ENCODE measurements at places on chromosomes 2 and 18.

GRCh38 chr2:41954304-41955291, 93.2 kb upstream of the PKDCC start:
- DNase-seq, result no peak

DNA sequence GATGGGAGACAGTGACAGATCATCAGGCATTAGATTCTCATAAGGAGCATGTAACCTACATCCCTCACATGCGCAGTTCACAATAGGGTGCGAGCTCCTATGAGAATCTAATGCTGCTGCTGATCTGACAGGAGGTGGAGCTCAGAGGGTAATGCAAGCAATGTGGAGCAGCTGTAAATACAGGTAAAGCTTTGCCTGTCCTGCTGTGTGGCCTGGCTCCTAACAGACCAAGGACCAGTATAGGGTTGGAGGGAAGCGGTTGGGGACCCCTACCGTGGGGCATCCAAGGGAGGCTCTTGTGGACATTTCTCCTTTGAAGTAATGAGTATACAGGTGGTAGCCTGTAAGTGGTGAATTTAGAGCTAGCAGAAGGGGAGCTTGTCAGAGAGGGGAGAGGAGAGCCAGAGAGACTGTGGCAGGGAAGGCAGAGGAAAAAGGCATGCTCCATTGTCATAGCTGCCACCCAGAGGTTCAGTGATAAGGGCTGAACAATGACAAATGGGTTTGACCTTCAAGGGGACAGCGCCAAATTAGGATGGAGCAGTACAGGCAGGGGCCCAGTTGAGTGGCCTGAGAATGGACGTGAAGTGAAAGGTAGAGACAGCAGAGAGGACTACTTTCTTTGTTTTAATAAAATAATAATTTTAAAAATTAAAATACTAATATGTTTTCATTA, 15.2 kb upstream of the TMBIM1 start:
- no peak for DNase-seq

DNA sequence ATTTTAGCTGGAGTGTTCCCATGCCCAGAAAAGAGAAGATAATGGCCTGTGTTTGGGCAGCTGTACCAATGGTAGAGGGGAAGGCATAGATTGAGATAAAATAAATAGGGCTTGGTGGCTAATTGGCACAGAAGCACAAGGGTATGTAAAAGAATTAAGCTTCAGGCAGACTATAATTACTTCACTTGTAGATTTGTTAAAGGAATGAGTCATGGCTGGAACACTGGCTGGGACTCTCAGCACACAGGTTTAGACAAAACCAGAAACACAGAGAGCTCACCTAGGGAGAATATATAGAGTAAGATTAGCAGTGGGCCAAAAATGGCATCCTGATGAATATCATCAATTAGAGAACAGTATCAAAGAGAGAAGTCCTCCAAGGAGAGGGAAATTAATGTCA, 198.3 kb upstream of the FIGN start:
- DNase-seq, result no peak

DNA sequence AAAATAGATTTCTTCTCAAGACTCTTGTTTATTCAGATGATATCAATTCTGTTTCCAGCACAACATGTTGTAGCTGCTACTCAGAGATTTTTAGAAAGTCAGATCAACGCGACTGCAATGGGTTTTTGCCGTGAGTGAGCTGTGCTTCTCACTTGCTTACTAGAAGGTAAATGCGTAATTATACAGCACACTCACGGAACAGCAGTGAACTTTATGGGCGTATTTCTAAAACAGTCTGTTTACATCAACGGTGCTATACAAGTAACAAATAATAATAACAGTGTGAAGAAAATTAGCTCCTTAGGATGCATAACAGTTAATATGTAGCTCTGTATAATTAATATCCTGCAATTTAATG, 533.6 kb downstream of the RNF144A start:
- DNase-seq, result no peak

DNA sequence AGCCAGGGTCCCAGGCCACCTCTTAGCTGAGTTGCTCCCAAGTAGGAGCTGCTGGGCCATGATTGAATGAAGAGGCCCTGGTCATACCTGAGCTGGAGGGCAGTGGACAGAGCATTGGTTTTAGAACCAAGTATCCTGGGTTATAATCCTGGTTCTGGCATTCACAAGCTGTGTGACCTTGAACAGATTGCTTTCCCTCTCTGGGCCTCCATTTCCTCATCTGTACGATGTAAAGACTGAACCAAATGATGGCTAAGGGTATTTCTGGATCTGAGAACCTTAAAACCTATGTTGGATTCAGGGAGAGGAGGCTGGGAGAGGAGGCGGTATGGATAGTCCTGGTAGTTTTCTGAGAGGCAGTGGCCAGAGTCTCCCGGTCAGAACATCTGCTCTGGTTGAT, 31.0 kb downstream of the KCNK3 start:
- DNase-seq, result no peak

- no peak for DNase-seq
Measured at GRCh38 chr2:224796695-224797305, 80.6 kb upstream of the CCDC195 start.

DNA sequence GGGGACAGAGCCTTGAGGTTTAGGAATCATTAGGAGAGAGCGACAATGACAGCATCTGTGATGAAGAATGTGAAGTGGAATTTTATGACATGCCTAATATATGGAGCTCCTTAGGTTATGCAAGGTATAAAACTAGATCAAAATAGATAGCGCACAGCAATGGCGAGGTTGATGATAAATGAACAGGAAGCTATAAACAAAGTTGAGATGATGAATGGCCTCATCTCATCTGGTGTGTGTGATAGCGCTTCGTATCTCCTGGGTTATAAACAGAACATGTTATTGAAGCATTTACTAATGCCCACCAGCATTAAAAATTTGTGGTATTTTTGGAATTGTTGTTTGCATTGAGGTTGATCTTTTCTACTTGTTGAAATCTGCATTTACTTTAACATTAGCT, 231.5 kb downstream of the LTBP1 start:
- DNase-seq, result no peak

- no peak for DNase-seq
Measured at GRCh38 chr2:166239548-166239947, 111.7 kb upstream of the SCN1A start.

DNA sequence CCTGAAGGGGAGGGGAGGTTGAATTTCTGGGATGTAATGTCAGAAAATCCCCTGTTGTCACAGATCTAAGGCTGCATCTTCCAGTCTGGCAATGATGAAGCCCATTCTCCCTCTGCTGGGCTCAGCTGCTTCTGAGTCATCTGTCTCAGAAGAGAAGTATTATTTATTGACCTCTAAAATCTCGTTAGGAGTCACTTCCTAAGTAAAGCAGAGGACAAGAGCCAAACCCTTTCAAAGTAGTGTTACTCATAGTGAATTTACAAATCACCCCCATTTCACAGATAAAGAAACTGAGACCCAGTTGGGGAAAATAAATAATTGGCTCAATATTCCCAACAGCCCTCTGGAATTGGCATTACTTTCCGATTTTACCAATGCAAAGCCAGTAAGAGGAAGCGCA, 167.3 kb upstream of the SKOR2 start:
- DNase-seq, result no peak

GRCh38 chr2:3465844-3466481, 53.4 kb downstream of the ADI1 start:
- no peak for DNase-seq

DNA sequence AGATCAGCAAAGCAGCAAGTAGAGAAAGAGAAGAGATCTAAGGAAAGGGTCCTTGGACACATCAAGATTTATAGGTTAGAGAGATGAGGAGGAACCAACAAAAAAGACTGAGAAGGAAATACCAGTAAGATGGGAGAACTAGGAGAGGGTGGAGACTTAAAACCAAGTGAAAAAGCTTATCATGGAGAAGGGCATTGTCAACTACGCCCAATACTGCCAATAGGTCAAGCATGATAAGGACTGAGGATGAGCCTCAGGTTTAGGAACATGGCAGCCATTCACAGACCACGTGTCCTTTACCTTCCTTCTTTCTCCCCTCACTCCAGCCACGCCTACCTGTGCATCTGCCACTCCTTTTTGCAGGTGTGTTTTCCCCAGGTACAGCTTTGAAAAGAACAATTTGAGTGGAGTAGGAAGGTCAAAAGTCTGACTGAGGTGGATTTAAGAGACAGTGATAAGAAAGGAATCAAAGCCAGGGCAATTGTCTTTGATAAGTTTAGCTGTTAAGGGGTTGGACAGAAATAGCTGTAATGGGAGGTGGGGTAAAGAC, 238.7 kb downstream of the STK39 start:
- DNase-seq, result no peak

GRCh38 chr18:60910534-60910933, 422.7 kb upstream of the CDH20 start:
- DNase-seq, result no peak

DNA sequence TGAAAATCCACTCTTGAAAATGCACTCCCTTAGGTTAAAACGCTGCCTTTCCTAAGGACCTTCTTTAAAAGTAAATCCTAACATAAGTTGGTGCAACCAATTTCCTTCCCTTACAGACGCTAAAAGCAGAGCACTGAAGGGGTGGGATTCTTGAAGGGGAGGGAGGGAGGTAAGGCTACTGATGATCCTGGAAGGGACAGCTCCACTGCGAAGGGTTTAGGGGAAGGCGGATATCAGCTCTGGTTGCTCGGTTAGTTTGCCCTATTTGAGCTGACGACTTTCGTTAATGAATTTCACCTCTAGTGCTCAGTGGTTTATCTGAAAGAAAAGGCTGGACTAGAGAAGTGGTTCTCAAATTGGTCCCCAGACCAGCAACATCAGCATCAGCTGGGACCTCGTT, 49.7 kb upstream of the SIGLEC15 start:
- no peak for DNase-seq

GRCh38 chr18:148841-149240, 9.5 kb upstream of the USP14 start:
- DNase-seq, result no peak

- DNase-seq, result no peak
Measured at GRCh38 chr2:146989741-146990140, 855.1 kb upstream of the ACVR2A start.

GRCh38 chr2:149027590-149028250, 10.8 kb upstream of the LYPD6B start:
- no peak for DNase-seq

DNA sequence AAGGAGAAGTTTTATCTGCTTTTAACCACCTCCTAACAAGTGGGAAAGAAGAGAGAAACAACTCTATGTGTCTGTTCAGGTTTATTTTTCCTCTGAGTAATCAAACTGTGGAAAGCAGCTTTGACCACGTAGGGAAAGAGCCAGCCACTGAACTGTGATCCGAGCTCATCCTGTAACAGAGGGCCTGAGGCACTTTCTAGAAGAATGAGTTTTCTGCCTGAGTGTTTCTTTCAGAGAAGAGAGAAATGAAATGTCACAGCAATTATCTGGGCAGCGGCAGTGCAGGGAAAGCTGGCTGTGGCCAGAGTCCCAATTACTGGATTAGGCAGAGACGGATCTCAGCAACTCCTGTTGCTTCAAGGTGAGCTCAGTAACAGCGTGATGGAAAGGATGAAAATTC, 151.9 kb downstream of the CD226 start:
- DNase-seq, result no peak

- no peak for DNase-seq
Measured at GRCh38 chr18:48975120-48975816, 24.5 kb upstream of the SMAD7 start.

GRCh38 chr2:99939135-99939534, 203.3 kb downstream of the AFF3 start:
- DNase-seq, result no peak

- DNase-seq, result no peak
Measured at GRCh38 chr2:84959566-84960506, 11.1 kb upstream of the KCMF1 start.

- DNase-seq, result no peak
Measured at GRCh38 chr18:64893349-64893748, 744.5 kb upstream of the LINC00305 start.

DNA sequence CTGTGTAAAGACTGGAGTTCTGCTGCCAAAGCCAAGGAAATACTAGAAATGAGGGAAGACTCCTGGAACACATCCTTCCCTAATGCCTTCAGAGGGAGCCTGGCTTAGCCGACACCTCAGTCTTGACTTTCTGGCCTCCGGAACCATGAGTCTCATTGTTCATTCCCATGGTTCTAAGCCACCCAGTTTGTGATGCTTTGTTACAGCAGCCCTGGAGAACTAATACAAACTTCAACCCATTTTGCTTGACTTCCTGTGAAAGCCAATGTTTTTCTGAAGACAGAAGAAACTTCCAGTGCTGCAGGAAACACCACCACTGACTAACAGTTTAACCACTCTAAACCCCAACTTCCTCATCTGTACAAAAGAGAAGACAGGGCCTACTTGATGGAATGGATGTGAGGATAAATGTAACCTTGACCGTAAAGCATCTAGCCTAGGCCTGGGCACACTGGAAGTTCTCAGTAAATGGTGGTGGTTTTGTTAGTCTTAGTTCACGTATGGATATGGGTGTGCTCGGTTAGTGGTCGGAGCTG, 85.9 kb upstream of the RFX8 start:
- no peak for DNase-seq

- no peak for DNase-seq
Measured at GRCh38 chr2:181457741-181458425, 697 bp downstream of the ITGA4 start.

GRCh38 chr2:27735263-27735904, 36.1 kb upstream of the MRPL33 start:
- no peak for DNase-seq

GRCh38 chr2:236592821-236593220, 23.2 kb downstream of the ACKR3 start:
- no peak for DNase-seq

DNA sequence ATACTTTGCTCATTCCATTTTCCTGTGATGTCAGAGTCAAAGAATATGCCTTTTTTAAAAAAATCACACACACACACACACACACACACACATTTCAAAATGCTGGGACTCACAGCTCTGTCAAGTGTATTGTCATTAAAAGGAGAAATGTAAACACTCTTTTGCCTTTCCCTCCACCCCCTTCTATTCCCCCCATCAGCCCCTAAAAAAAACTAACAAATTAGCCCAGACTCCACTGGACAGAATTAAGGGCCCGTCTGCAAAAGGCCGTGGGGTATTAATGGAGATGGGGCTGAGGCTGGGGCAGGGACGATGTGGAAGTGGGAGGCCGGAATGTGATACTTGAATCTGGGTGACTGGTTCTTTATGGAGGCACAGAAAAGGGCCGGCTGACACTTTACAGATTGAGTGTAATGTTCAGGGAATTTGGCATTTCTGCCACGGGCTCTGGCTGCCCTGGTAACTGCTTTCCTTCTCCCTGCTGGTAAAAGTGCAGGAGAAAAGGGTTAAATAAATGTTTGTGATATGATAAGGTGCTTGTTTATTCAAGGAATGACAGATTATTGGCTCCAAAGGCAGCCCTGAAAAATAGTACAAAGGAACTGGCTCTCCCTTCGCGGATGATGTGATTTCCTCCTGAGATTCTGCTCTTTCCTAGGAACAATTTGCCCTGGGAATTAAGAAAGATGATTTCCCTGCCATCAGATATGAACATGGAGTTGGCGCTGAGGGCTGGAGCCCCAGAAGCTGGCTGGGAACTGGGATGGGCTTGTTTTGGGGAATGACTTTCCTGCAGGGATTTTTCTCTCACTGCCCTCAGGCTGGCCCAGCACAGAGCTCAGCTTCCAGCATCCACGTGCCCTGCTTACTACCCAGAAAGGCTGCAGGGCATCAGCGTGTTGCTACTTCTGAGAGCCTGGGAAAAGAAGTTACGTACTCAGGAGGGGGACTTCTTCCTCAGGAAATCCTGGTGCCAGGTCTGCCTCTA, 52.8 kb upstream of the CTAGE1 start:
- no peak for DNase-seq

GRCh38 chr2:228180181-228181097, 1.0 kb downstream of the SPHKAP start:
- DNase-seq, result no peak

GRCh38 chr18:44149706-44150105, 531.0 kb upstream of the SETBP1 start:
- DNase-seq, result no peak

Data from hypothalamus (tissue), 51 donors.